ENCODE measurements at places on chromosomes 4 and X. TPM values are rescaled to one million over a fixed set of nuclear protein-coding genes. Genes with fewer than 3 reads are reported as not detected.

GRCh38 chr4:7804756-7805385 lies 134.8 kb downstream of the AFAP1 start:
- peak; percentile 33 for DNase-seq

The MEPE gene
- total RNA-seq, result not detected

- DNase-seq, result no peak
Observed at GRCh38 chrX:113833096-113834055, 750.5 kb upstream of the HTR2C start.

The GLUD2 gene
- 3.7 TPM for total RNA-seq

The TLR10 gene
- total RNA-seq, result 0.08 TPM

DNA sequence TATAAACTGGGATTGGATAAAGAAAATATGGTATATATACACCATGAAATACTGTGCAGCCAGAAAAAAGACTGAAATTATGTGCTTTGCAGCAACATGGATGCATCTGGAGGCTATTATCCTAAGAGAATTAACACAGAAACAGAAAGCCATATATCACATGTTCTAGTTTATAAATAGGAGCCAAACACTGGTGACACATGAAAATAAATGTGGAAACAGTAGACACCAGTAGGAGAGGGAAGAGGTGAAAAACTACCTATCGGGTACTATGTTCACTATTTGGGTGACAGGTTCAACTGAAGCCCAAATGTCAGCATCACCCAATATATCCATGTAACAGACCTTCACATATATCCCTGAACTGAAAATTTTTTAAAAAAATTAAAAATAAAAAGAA lies 725.1 kb downstream of the C4orf33 start:
- no peak for DNase-seq

The AADAT gene
- 19.0 TPM for total RNA-seq

GRCh38 chrX:103446665-103447302 lies 70.4 kb downstream of the BEX3 start:
- no peak for DNase-seq

The VBP1 gene
- 15.3 TPM for total RNA-seq

The TEX13C gene
- not detected for total RNA-seq

The LPAR4 gene
- total RNA-seq, result not detected

- no peak for DNase-seq
Observed at GRCh38 chrX:41529221-41529620, 82.1 kb downstream of the NYX start.

GRCh38 chr4:37795581-37796195 lies 30.8 kb upstream of the PGM2 start:
- no peak for DNase-seq

DNA sequence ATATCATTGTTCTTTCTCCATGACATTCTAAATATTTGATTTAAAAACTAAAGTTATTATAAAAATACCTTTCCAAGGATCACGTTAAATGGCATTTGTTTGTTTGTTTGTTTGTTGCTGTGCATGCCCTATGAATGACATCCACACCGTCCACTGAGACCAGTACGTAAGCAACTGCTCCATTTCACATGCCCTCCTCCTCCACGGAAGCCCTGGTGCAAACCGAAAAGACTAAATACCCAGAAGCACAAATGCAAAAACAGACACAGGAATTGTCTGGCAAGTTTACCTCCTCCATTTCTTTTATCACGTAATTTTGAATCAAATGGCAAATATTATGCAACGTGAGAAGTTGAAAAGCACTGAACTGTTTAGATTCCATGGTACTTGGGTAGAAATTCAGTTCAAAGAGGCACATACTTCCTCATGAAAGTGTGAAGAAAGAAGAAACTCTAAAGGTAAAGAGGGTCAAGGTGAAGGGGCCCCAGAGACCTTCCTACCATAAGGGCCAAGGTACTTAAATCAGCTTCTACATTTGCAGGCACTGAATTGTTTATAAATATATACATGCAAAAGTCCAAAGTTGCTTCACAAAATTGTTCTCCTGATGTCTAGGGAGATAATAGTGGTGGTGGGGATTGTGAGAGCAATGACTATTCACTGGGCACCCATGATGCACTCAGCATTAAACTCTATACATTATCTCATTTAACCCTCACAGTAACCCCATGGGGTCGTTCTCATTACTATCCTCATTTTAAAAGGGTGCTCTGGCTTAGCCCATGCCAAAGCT lies 23.4 kb downstream of the IRF2 start:
- no peak for DNase-seq

DNA sequence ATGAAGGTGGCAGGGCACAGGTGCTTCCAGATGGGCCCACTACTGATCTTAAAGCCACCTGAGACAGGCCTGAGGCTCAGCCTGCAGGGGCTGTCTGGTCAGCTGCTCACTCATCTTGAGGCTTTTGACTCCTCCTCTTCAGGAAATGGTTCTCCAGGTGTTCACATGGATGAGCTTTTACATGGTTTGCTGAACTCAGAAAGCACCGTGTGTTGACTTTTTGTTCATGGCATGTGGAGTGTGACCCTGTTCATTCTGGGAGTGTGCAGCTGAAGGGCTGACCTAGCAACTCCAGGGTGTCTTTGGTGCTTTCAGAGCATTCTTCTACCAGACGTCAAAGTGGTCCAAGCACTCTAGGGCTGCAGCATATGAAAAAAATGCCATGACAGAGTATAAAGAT lies 111.1 kb downstream of the CCNG2 start:
- DNase-seq, result no peak

- no peak for DNase-seq
Observed at GRCh38 chr4:96093563-96093962, 253.7 kb downstream of the PDHA2 start.

DNA sequence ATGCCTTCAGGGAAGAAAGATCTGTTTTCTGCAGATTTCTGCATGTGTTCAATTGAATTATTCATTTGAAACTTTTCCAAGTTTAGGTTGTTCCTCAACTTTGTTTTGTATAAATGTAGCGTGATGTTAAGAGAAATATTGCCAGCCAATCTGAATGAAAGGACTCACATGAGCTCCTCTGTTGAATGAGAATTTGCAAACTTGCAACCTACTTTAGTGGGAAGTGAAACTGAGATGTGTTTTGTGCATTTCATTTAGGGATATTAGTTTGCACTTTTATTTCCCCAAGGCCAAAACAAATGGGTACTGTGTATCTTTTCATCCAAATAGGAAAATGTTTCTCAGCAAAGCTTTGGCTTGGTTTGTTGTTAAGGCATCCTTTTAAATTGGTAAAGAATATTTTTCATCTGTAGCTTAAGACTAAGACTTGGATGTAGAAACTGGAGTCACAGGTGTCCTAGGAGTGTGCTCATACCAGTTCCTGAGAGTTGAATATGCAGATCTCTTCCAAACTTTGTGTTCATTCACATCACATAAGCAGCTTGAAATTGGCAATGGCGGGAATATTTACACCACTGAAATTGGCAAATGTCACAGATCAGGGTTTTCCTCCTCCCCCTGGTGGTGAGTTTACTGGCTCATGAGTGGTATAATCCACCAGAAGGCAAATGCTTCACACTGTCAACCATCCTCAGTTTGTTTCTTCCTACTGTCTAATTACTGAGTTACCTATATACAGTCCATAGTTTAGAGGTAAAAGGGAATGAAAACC lies 193.6 kb upstream of the BANK1 start:
- no peak for DNase-seq

The PRDM8 gene
- total RNA-seq, result 0.28 TPM

- no peak for DNase-seq
Observed at GRCh38 chr4:18075823-18076433, 54.4 kb upstream of the LCORL start.

- DNase-seq, result no peak
Observed at GRCh38 chr4:141933978-141934377, 297.6 kb downstream of the IL15 start.

GRCh38 chr4:53113431-53114225 lies 251.5 kb downstream of the RASL11B start:
- no peak for DNase-seq

GRCh38 chrX:39150220-39150619 lies 349.0 kb downstream of the MID1IP1 start:
- DNase-seq, result no peak

The EREG gene
- total RNA-seq, result 0.18 TPM

The SYP gene
- 0.10 TPM for total RNA-seq

DNA sequence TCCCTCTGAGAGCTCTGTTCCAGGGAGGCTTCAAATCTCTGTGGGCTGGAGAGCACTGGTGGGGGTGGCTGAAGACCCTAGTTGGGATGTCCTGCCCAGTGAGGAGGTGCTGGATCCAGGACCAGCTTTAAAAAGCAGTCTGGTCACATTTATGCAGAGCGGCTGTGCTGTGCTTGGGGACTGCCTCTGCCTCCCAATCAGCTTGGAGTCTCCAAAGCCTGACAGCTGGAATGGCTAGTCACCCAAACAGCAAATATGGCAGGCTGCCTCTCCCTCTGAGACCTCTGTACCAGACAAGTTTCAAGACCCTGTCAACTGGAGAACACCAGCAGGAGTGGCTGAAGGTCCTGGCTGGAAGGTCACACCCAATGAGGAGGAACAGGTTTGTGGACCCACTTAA lies 848.1 kb upstream of the DIAPH2 start:
- no peak for DNase-seq

DNA sequence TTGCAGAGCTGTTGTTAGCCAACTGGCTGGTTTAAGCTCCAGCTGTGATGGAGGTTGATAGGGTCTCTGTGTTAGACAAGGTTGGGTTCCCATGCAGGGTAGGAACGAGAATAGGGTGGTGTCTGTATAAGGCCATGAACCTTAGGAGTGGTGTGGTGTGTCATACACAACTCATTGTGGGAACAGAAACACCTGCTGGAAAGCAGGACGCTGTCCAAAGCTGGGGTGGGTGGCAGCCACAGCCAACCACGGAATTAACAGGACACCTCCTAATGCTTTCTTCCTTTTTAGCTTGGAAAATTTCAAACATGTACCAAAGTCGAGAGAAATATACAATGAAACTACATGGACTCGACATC lies 94.4 kb downstream of the ARHGAP10 start:
- DNase-seq, result no peak

- no peak for DNase-seq
Observed at GRCh38 chrX:129875669-129876068, 30.3 kb upstream of the UTP14A start.

GRCh38 chr4:154049457-154050181 lies 260.7 kb upstream of the SFRP2 start:
- no peak for DNase-seq

GRCh38 chr4:139523076-139523475 lies 32.9 kb downstream of the SETD7 start:
- no peak for DNase-seq

The GAGE12J gene
- 0.73 TPM for total RNA-seq

GRCh38 chr4:184320631-184321030 lies 103.0 kb upstream of the ENPP6 start:
- DNase-seq, result no peak

The TSPAN6 gene
- total RNA-seq, result 35.2 TPM

- DNase-seq, result no peak
Observed at GRCh38 chr4:118983831-118984230, 95.2 kb downstream of the SYNPO2 start.

DNA sequence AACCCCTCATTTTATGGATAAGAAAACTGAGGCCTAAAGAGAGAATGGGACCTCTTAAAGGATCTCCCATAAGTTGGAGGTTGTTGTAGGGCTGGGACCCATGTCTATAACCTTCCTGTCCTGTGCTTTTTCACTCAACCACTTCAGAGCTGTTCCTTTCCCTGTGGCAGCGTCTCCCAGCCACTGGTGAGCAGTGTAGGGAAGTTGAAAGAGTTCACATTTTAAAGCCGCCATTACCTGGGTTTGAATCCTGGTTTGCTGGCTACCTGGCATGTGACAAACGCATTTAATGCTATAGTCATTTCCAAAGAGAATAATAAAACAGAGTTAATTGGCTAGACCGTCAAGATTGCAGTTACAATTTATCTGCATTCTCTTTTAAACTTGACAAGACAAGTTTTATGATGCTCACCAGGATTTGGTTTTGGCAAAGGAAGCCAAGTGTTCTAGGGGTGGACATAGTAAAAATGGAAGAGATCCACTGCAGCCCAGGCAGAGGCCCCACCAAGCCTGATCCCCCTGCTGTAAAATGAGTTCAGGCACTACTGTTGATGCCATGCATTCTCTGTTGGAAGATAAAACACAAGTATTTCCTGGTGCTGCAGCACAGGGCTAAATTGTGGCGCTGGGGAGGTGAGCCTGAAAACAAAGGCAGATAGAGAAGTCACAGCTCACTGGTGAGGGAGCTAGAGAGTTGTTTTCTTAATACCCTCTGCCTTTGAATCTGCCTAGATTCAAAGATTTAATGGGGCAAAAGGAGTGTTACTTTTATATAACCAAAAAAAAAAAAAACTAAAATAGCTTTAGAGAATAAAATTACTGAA lies 218.7 kb downstream of the NWD2 start:
- no peak for DNase-seq

DNA sequence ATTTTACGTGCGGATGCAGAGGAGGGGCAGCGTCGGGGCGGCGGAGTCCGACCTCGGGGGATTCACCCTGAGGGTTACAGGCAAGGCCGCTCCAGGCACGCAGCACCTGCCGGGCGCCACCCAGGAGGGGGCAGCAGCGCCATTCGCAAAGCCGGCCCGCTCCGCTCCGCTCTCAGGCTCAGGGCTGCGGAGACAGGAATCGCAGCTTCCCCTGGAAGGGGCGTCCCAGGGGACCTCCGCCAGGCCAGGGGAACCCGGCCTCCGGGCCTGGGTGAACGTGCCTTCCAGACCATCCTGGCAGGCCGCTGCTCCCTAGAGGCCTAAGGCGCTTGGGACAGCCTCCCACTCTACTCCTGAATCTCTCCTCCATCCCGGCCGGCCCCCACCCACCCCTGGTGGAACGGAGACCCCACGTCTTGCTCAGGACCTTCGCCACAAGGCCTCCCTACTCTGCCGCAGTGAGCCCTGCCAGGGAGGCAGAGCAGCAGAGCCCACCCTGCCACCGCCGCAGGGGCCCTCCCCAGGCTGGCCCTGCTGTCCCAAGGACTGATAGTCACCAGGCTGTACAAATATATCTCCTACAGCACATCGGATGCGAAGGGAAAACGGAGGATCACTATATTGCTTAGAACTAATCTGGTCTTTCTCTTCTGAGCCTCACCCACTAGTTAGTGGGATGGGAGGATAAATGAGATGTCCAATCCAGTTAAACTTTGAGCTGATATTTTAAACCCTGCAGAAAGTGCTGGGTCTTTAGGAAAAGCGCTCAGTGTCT lies 115.0 kb downstream of the SMIM20 start:
- DNase-seq, result peak; percentile 55

- DNase-seq, result peak; percentile 62
Observed at GRCh38 chrX:129525162-129525561, 1.9 kb upstream of the SMARCA1 start.

- no peak for DNase-seq
Observed at GRCh38 chrX:39985071-39985470, 112.7 kb downstream of the BCOR start.

The DMRTC1 gene
- total RNA-seq, result not detected

GRCh38 chr4:89268679-89269078 lies 38.9 kb downstream of the GPRIN3 start:
- DNase-seq, result no peak

GRCh38 chr4:60589425-60589824 lies 610.7 kb upstream of the ADGRL3 start:
- no peak for DNase-seq

- DNase-seq, result no peak
Observed at GRCh38 chr4:56575820-56576429, 70.3 kb downstream of the ARL9 start.

- no peak for DNase-seq
Observed at GRCh38 chrX:115972717-115973116, 197.8 kb upstream of the AGTR2 start.

The SMAD1 gene
- total RNA-seq, result 15.3 TPM

The SPANXC gene
- not detected for total RNA-seq
